ENCODE measurements at places on chromosomes 5 and 9. TPM values are rescaled to one million over a fixed set of nuclear protein-coding genes. Genes with fewer than 3 reads are reported as not detected.

DNA sequence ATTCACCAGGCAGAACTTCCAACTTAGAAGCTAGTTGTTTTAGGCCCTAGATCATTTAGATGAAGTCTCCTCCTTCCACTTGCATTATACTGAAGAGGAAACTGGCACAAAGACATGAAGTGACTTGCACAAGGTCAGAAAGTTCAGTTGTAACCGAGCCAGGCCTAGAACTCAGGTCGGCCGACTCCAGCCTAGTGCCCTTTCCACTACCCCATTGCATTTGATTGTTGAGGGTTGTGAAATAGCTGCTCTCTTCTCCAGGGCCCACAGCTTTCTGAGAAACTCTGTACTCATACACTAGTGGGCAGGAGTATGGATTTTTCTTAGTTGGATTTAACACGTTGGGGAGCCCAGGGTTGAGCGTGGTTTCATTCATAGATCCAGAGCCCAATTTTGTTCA is 5.6 kb downstream of the ZNF462 start:
- DNase-seq, result peak; percentile 46

- DNase-seq, result no peak
Observed at GRCh38 chr9:122192261-122192875, 32.7 kb downstream of the MORN5 start.

- no peak for DNase-seq
Observed at GRCh38 chr5:64147379-64147778, 18.3 kb upstream of the RNF180 start.

- DNase-seq, result no peak
Observed at GRCh38 chr9:29556746-29557145, 1983.5 kb upstream of the C9orf72 start.

- DNase-seq, result no peak
Observed at GRCh38 chr5:77560677-77561263, 68.7 kb upstream of the WDR41 start.

DNA sequence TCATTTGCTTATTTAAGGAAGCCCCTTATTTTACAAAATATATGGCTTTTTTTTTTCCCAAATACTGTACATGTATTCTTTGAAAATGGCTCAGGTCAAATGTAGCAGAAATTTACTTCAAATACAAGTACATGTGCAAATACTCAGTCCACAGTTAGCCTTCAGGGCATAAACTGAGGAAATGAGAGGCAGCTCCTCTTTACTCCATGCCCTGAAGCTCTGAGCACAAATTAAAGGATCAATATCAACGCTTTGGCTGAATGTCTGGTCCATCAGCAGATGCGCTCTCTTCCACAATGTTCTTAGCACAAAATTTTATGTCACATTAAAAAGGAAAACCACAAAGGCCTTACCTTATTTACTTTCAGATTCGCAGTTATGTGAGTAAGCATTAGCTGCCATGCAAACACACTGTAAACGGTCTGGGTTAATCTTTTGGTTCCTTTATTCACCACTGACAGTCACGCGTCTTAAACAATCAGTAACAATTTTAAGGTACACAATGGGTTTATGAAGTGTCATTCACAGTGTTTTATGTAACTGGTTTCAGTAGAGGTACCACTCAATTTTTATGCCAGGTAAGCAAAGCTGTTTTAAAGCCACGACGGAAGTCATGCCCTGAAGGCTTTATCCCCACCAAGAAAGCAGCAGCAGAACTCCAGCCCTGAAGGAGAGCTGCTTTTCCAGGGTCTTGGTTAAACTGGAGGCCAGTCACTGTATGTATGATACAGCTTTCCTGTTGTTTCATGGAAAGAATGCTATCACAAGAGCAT is 103.4 kb downstream of the OTULIN start:
- no peak for DNase-seq

GRCh38 chr9:98652741-98653140 is 56.0 kb downstream of the GABBR2 start:
- DNase-seq, result no peak

DNA sequence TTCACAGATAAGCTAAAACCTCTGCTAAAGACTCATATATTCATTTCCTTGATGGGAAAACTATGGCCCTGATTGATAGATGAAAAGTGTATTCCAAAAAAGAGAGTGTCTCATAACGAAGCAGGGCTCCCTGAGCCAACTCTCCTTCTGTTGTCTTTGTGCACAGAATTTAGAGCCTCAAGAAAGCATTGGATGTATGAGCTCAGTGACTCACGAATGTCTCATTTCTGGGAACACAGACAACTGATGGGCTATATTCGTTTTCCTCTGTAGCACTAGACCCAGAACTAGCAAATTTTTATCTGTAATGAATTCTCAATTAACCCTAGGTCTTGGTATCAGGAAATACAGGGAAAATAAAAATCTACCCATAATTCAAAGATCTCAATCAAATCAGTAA is 88.4 kb downstream of the LMNB1 start:
- no peak for DNase-seq

GRCh38 chr9:365436-365835 is 150.8 kb downstream of the DOCK8 start:
- no peak for DNase-seq

DNA sequence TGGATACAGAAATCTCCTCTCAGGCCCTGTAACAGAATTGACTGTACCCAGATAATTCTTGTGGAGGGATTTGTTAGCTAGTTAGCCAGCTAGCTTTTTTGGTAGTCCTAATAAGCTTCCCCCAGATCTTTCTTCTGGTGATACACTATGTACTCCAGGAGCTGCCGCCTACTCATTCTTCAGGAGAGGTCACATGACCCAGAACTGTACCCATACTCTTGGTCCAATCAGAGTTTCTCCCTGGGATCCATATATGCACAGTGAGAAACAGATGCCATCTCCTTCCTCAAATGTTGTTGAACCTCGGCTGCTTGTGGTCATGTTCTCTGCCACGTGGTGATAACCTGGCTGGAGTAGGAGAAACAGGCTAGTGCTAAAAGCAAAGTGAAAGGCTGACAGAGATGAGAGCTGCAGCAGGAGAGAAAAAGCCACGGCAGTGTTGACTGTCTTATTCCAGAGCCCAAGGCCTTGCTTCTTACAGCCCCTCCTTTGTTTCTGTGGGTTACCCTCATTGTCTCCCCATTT is 123.0 kb upstream of the RFX3 start:
- DNase-seq, result no peak

DNA sequence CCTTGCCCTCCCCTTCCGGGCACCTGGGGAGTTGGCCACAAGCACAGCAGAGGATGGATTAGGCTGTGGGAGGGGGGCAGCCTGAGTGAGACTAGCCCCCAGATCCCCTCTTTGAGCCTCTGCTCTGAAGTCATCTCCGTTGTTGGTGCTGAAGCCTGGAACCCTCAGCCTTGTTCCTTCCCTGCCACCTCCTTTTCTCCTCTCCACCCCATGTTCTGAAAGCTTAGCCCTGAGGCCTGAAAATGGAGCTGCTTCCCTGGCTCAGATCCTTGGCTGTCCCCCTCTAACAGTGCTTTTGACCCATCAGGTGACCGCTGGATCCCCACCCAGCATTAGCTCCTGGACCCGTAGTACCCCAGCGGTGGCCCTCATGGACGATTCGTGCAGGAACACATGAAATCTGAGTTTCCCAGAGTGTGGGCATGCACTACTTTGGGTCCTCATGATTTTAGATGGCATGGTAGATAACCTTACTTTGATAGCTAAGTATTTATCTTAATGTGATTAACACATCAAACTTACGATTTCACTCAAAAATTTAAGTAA is 21.6 kb upstream of the ANGPTL2 start:
- DNase-seq, result no peak

DNA sequence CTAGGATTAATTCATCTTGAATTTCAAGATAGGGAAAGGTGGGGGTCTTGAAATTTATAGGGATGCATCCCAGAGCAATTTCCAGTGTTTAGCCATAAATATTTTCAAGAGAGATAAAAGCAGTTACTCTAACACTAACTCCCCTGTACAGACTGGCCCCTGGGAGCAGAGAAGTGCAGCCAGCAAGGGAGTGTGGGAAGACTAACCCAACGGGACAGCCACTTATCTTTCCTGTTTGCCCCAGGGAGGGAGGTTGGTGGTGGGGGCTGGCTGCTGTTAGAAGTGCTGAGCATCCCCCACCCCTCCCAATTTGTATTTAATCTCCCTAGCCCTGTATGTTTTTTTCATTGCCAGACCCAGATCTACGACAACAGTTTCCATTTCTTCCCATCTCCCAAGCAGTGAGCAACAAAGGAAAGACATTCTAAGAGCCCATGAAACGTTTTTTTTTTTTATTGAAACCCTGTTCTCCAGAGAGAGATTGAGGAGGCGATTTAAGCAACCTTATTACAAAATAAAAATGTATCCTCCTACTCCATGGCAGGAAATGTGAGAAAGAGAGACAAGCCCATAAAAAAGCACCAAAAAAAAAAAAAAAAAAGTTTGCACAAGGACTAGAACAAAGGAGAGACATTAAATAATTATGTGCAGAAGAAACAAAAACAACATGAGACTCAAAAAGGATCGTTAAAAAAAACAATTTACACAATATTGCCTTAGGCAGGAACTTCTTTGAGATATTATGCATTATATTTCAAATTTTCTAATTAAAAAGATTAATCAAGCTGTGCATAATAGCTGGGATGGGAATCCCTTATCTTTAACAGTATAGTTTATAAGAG is 343.4 kb downstream of the ARHGEF28 start:
- DNase-seq, result no peak

- DNase-seq, result no peak
Observed at GRCh38 chr5:62572918-62573514, 5.6 kb upstream of the LRRC70 start.

DNA sequence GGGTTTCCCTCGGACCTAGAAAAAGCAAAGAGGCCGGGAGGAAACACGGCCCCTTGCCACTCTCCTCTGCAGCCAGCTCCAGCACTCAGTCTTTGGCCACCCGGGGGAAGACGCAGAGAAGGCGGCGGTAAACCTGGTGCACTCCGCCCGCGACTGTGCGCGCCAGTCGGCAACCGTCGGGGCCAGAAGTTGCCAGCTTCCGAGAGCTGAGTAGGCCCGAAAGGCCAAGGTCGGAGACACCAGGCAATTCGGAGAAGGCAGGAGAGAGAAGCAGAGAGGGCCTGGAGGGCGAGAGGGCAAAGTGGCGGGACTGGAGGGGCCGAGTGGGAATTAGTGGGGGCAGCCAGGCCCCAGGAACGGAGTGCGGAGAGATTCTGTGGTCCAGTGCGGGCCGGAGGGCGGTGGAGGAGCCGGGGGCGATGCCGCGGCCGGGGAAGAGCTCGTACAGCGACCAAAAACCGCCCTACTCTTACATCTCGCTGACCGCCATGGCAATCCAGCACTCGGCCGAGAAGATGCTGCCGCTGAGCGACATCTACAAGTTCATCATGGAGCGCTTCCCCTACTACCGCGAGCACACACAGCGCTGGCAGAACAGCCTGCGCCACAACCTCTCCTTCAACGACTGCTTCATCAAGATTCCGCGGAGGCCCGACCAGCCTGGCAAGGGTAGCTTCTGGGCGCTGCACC is at the start of gene FOXB2:
Gene FOXB2, plus strand, starts transcription at position 420 of the 690 bp plus-strand sequence. Its CDS starts 0 bp downstream, at position 420.
- no peak for DNase-seq

GRCh38 chr5:171416160-171417049 is 3.0 kb upstream of the FGF18 start:
- peak; percentile 5 for DNase-seq

DNA sequence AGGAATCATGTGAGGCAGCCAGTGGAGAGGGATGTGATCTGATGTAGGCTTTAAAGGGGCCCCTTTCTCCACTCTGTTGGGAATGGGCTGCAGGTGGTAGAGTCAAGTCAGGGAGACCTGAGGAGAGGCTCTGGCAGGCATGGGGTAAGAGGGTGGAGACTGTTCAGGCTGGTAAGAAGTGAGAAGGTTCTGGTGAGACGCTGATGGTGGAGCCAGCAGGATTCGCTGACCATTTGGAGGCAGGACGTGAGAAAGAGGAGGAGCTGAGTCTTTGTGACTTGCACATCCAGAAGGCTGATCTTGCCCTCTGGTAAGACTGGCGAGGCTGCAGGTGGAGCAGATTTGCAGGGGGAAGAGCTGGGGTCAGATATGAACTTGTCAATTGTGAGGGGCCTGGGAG is 248.0 kb downstream of the NSG2 start:
- DNase-seq, result no peak

DNA sequence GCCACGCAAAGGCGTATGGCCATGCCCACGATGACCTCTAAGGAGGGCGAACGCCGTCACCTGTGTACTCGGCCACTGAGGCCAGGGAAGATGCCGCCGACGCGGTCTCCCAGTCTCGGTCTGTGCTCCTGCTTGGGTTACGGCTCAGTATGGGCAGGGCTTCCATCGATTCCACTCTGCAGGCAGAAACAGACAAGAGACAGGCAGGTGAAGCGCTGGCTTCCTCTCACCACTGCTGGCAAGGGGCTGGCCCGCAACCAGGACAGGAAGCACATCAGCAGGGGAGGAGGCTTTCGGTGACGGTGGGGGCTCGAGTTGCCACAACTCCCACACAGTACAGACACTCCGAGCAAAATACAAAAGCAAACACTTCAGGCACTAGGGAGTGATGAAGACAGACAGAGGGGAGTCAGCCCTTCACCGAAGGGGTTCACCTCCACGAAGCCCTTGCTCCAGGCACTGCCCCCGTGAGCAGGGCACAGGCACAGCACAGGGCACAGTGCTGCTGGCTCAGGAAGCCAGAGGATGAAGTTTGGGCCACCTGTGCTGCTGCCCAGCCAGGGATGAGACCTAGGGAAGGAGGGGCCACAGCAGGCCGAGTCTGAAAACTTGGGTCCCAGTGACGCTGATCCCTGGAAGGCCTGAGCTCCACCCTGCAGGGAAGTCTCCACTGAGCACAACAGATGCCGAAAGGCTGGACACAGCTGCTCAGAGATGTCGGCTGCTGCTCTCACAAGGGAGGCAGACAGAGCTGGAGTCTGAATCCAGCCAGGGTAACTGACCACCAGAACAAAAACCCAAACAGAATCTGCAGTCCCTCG is 91.3 kb downstream of the CAMSAP1 start:
- no peak for DNase-seq

GRCh38 chr9:33843312-33843961 is 26.5 kb downstream of the UBE2R2 start:
- DNase-seq, result no peak

GRCh38 chr5:93120051-93120450 is 461.0 kb downstream of the NR2F1-AS1 start:
- no peak for DNase-seq

DNA sequence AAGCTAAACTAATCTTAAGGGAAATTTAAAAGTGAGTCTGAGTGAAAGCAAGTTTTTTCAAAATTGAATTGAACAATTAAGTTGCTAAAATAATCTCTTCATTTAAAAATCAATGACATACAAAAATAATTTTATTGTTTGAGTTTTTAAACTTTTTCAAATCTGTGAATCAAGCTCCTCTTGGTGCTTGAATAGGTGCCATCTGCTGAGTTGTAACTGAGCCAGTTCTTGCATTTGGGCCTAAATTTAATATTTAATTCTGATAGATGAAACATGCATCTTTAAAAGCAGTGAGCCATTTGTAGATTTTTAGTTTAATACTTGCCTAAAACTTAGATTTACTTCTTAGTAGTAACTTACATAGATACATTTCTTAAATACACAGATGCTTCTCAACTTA is 31.8 kb downstream of the SPATA31D1 start:
- DNase-seq, result no peak

Gene PIK3R1
- 193 TPM for total RNA-seq

Gene GARNL3
- total RNA-seq, result 26.2 TPM

Gene PCDHGC3
- 29.6 TPM for total RNA-seq

Gene TTLL11
- total RNA-seq, result 10.0 TPM

Gene PCDHAC2
- total RNA-seq, result 2.8 TPM

Gene SMIM32
- not detected for total RNA-seq

Gene RASGRF2
- 6.1 TPM for total RNA-seq

Gene TMC1
- total RNA-seq, result 0.16 TPM

Gene ZNF366
- 2.6 TPM for total RNA-seq

Gene AK1
- 23.5 TPM for total RNA-seq

All from breast epithelium (tissue), 4 donors.